HS-5 (cell line): ENCODE measurements at places on chromosomes 4 and X.

GRCh38 chrX:135632353-135632752 is 81.1 kb upstream of the CT45A1 start:
- DNase-seq: no peak

GRCh38 chr4:44646151-44646550 is 5.3 kb downstream of the YIPF7 start:
- DNase-seq: no peak

DNA sequence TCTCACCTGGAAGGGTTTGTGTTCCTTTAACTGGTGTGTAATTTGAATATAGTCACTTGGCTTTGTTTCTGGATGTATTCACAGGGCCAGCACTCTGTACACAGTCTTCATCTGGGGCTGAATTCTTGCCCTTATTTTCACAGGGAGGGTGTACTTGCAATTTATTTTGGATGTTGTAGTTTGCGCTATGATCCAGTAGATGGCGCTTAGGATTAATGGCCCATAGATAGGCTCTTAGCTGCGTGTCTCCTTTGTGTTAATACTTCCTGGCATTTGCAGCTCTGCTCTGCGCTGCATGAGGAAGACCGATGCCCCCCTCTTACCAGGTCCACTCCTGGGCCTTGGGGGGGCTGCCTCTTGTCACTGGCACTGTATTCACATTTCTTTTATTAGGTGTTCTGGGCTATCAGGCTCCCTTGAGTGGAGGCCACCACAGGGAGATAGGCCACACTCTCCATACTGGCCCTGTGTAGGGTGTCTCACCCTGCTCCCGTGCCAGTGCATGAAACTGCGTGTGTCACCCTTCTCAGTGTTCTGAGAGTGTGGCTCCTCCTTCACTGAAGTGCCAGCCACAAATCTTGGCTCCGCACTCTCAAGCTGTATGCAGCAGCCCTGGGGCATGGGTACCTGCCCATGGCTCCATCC is 562.2 kb downstream of the ZIC3 start:
- DNase-seq: no peak

DNA sequence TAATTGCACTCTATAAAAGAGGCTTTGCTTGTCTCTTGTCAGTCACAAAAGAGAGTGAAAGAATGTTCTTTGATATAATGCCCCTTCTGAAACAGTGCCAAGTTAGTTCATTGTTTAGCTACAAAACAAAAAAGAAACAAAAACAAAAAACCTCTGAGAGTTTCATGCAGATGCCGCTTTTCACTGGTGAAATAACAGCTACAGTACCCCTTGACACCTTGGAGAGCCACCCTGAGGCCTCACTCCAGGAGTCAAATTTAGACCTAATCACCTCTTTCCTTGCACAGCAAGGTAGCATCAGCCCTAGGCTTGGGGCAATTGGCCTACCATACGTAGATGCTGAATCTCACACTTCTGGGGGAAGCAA is 185.2 kb downstream of the UNC5C start:
- no peak for DNase-seq

DNA sequence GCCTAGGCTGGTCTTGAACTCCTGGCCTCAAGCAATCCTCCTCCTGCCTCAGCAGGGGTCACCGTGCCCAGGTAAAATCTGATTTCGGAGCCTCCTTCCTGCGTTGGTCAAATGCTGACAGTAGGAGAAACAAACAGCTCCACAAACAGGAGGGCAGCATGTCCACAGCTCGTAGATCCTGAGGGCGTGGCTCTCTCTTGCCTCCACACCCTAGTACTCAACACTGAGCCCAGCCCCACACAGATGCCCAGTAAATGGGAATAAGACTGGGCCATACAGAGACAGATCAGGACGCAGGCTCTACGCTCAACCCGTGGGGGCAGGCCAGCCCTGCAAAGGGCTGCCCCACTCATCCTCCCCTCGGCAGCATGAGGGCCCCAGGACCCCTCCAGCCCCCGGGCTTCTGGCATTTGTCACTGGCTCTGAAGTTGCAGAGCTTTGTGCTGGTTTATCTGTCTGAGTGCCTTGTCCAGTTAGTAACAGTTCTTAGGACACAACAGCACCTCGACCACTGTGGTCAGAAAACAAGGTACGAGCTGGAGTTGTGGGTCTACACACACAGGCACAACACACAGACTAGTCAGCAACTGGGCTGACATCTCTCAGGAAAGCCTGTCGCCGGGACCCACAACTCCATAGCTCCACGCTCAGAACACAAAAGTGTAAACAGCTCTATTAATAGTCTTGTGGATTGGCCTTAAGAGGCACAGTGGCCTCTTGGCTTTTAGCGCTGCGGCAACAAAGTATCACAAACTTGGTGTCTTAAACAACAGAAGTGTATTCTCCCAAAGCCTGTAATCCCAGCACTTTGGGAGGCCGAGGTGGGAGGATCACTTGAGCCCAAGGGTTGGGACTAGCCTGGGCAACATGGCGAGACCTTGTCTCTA is 5.2 kb downstream of the TNIP2 start:
- no peak for DNase-seq

DNA sequence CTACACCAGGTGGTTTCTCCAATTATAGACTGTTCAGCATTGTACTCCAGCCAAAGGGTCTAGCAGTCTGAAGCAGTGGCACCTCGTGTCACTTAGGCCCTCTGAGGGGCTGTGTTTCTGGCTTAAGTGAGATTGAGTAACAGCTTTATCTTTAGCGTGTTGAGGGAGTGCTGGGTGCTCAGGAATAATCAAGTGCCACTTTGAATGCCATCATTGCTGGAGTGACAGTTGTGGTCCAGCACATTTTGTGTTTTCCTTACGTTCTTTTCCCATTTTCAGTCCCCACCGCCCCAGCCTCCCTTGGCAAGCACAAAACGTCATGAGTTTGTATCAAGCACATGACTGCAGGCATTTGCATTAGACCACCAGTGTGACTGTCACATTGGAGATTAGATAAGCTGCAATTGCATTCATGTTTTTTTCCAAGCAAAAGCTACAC is 58.7 kb downstream of the FNIP2 start:
- no peak for DNase-seq

DNA sequence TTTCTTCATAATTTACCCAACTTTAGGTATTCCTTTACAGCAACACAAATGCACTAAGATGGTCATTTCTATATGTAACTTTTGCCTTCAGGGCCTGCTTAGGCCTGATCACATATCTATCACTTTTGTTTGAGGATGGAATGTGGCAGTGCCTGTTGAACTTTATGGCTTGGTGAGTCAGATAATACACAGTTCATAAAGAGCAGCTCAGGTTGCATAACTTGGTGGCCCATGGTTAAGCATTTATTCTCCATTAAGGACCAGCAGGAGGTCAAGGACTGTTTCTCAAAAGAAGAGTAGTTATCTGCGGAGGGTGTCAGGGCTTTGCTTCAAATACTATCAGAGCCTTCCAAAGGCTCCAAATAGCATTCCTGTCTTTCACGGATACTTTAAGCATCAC is 124.1 kb upstream of the PDHA2 start:
- no peak for DNase-seq

DNA sequence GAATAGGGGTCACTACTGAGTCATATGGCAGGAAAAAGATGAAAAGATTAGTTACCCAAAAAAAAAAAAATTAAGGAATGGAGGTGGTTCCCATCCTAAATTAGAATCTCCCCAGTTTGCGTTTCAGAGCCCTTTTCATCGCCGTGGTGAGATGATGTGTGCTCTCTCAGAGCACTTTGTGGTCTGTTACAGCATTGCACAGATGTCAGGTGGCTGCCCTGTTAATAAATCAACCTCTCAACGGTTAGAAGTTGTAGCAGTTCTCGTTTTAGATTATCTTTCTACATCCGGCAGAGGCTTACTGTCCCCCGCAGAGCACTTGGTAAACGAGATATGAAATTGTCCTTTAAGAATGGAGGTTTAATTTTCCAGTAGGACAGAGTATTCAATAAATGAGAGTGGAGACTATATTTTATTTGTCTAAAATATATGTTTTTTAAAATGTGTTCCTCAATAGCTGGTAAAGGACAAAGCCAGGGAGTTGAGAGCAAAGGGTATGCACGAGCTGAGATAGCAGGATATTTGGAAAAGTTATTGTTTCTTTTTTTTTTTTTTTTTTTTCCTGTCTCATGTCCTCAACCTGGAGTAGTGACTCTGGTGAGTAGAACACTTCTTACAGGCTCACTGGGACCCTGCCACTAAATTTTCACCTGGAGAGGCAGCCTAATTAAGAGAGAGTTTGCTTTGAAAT is 26.9 kb downstream of the AFF1 start:
- no peak for DNase-seq

DNA sequence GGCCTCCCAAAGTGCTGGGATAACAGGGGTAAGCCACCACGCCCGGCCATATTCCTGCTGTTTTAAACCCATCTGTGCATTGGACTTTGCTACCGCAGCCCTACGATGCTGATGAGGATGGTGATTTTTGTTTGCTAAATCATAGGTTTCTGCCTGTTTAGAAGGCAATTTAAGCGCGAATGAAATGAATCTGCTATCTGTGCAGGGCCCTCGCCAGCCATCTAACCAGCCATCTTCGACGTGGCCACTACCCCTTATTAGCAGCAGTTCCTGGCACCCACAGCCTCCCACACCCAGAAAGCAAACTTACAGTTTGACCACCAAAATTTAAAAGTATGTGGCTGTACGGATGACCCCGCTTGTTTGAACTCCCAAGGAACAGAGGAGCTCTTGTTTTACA is 178.5 kb downstream of the SHOX start:
- no peak for DNase-seq

- DNase-seq: no peak
Measured at GRCh38 chrX:97490656-97491055, 606.9 kb downstream of the RPA4 start.

DNA sequence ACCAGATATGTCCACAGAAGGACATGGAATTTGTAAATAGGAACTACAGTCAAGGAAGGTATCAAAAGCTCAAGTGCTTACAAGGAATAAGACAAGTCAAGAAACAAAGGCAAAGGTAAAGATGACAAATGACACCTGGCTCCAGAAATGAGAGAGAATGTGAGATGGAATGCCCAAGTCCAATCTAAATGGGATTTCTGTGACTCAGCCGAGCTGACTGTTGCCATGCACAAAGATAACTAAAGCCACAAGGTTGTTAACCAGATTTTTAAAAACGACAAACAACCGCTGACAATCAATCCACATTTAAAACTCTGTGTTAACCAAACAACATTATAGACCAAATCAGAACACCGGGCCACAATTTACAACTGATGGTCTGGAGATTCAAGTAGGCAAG is 1.1 kb downstream of the NFXL1 start:
- DNase-seq: no peak

- no peak for DNase-seq
Measured at GRCh38 chr4:158949099-158949498, 153.8 kb upstream of the RAPGEF2 start.

DNA sequence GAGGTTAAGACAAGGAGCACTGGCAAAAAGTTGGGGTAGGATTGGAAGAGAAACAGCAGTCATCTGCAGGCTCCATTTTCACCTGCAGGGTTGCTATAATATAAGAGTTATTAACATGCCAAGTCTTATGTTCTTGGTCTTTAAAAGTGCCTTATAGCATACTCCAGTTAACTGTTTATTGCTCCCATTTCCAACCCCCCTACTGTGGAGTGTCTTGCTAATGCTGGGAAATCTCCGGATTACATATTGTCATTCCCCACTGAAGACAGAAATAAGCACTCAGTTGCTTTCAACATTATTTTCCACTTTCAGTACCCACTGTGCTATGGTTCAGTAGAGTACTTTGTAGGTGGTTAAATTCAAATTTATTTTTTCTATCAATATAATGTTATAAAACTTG is 1014.3 kb downstream of the RPA4 start:
- no peak for DNase-seq

DNA sequence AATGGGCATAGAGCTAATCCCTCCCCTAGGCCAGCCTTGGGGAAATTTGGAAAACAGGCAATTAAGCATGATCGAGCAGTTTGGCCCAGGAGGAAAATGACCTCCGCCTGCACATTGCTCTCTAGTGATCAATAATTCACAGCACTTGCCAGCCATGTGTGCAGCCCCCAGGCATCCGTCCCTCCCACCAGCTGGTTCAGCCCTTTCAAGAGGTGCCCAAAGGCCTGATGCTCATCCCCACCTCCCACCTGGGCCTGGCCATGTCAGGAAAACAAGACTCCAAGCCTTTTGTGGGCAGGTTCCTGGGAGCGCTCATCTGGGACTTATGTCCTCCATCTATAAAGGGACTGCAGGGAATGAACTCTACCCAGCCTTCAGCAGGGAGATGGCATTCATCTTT is 17.5 kb upstream of the PPP2R2C start:
- no peak for DNase-seq

GRCh38 chr4:106864231-106864630 is 171.9 kb downstream of the DKK2 start:
- DNase-seq: peak; percentile 32

DNA sequence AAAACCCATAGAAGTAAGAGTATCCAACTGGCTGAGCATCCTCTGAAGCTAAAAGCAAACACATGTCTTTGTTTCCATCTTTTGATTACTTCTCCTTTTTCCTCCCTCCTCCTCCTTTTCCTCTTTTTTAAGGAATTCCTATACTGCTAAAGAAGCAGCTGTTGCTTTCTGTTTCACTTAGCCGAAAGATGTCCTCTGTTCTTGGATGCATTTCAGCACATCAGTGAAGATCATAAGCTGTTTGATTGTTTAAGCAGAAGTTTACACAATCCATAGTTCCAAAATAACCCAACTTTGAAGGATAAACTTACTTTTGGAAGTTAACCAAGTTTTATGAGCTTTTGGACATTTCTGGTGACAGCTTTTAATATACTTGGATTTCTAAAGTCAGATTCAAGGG is 55.1 kb upstream of the TNIP3 start:
- no peak for DNase-seq

DNA sequence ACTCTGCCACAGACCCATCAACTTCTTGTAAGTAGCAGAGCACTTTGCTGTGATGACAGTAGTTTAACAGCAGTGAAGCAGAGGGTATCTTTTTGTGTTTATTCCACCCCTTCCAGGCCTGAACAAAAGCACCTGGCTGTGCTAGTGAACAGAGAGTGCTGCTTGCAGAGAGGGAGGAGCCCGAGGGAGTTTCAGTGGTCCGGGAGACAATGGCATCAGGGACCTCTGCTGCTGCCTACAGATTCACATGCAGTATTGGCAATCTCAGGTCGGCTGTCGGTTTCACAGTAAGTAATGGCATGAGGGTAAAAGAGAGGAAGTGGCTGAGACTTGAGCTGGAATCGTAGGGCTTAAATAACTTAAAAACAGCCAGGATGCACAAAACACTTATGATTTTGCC is 755.8 kb downstream of the RPA4 start:
- no peak for DNase-seq

- DNase-seq: no peak
Measured at GRCh38 chr4:20122198-20122988, 129.3 kb upstream of the SLIT2 start.
